Frontal cortex (tissue), 4 donors: ENCODE measurements at places on chromosomes 2 and 18. TPM values are rescaled to one million over a fixed set of nuclear protein-coding genes. Genes with fewer than 3 reads are reported as not detected.

GRCh38 chr2:53877112-53877511, 17.3 kb upstream of the GPR75 start:
- no peak for DNase-seq

Gene NT5DC4
- not detected for total RNA-seq

DNA sequence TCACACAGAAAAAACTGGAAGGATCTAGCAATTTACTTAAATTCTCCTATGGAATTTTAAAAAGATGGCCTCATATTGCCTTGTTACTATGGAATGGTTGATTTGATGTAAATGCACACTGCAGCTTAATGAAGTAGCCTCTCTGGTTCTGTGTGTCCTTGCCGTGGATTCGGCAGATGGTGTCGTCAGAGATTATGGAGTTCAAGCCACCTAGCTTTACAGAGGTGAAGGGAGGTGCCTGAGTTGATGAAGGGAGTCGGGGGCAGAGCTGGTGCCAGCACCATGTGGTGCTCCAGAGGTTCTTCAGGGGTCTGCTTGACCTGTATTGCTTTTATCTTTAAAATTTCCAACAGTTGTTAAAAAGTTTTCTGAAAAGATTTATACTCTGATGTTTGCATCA, 48.8 kb downstream of the ASAP2 start:
- DNase-seq = no peak

Gene MYCN
- total RNA-seq = 70.5 TPM

- no peak for DNase-seq
Observed at GRCh38 chr2:177287814-177288213, 23.3 kb upstream of the NFE2L2 start.

GRCh38 chr2:180664507-180664906, 315.9 kb upstream of the UBE2E3 start:
- DNase-seq = no peak

- no peak for DNase-seq
Observed at GRCh38 chr2:105396254-105397024, 2.4 kb downstream of the FHL2 start.

DNA sequence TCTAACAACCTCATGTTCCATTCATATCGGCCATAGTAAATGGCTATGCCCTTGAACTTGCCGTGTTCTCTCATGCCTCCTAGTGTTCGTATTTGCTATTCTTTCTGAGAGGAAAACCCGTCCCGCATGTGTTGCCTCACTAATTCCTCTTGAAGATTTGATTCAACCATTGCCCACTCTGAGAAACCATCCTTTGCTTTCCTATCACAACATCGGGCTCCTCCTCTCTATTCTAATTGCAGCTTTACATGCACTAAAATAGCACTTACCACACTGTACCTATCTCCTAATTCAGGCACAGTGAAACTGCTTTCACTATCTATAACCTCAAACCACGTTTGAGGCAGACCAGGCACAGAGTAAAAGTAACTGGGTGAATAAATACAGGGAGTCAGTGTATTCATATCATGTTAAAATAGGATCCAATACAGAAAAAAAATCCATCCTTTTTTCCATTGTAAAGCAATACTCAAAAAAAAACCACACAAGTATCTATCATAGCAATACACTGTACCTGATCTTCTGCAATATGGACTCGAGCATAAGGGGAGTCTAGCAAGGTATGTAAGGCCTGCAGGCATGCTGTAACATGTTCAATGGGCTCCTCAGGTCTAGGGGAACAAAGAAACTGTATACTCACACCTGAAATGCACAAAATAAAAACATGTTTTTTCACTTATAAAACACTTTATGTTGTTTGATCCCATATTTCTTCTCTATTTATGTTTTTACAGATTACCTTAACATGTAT, 39.0 kb upstream of the STRN start:
- DNase-seq = no peak

Gene OBSL1
- 40.4 TPM for total RNA-seq

Gene SP110
- total RNA-seq = 0.82 TPM

Gene FZD7
- total RNA-seq = 15.5 TPM

DNA sequence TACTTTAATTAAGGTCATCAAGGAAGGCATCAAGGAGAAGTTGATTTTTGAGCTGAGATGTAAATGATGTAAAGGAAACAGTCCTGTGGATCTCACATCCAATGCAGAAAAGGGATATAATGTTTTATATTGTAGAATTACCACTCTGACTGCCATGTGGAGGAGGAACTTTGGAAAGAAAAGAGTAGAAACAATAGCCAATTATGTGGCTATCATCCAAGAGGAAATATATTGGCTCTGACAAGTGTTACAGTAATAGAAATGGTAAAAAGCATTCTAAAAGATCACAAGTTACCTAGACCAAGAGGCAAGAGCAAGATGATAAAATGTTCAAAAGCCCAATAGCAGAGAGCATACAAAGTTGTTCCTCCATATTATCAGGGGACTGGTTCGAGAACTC, 26.8 kb downstream of the BARD1 start:
- DNase-seq = no peak

Gene LYPD6B
- 4.5 TPM for total RNA-seq

Gene PNPT1
- total RNA-seq = 38.3 TPM

Gene LRRC30
- total RNA-seq = not detected
